ENCODE measurements at places on chromosomes 1 and 21.

DNA sequence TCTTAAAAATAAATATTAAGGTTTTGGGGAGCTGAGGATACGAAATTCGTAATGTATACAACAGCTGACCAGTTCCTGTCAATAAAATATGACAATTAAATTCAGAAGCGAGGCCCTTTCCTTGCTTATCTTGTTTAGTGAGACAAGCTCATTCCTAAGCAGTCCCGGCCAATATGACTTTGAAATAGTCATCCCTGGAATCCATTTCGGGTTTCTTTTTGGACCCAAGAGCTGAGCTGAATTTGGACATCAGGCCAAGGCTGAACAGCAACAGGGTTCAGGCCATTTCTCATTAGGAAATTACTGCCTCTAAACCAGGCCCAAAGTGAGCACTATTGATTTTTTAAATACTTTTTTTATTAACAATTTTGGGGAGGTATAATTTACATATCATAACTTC, 17.3 kb upstream of the FMN2 start:
- no peak for DNase-seq

GRCh38 chr1:98672189-98672588, 10.7 kb downstream of the SNX7 start:
- DNase-seq = no peak

- no peak for DNase-seq
These were observed 88.3 kb downstream of the LRRC40 start for GRCh38 chr1:70117046-70117445.

- no peak for DNase-seq
These were observed 126.0 kb downstream of the NR5A2 start for GRCh38 chr1:200153277-200154055.

DNA sequence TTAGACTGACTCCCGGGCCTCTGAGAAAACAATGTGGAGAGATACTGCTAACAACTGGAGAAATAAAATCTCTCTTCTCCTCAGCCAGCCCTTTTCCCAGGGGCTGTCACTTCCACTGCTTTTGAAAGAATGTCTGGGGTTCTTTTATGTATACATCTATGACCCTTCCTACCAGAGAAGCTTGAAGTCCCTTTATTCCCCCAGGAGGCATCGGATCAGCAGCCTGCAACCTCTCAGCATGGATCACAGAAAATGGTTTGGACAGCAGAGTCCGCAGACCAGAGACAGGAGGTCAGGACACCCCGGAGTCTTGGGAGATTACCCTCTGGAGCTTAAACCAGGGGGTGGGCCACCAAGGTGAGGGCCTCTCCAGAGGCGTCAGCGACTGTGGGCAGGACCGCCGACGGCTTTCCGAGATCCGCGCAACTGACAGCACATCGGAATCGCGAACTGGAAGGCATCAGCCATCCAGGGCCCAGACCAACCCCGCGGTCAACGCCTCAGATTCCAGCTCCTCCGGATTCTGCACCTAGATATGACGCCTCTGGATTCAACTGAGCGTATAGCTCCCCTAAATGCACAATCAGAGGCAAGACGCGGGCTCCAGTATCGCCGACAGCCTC, 1.0 kb downstream of the EPHA10 start:
- DNase-seq = no peak

DNA sequence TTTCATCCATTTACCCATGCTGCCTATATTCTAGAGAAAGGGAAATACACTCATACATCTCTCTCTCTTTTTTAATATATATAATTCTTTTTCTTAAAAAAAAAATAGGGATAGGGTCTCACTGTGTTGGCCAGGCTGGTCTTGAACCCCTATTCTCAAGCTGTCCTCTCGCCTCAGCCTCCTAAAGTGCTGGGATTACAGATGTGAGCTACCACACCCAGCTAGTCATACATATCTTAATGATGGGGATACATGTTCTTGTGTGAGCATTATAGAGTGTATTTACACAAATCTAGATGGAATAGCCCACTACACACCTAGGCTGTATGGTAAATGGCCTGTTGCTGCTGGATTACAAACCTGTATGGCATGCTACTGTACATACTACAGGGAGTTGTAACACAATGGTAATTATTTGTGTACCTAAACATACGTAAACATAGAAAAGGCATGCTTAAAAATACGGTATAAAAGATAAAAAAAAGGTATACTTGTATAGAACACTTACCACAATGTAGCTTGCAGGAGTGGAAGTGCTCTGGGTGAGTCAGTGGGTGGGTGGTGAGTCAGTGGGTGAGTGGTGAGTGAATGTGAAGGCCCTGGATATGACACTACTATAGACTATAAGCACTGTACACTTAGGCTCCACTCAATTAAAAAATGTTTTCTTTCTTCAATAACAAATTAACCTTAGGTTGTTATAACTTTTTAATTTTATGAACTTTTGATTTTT, 72.9 kb downstream of the IVNS1ABP start:
- no peak for DNase-seq

DNA sequence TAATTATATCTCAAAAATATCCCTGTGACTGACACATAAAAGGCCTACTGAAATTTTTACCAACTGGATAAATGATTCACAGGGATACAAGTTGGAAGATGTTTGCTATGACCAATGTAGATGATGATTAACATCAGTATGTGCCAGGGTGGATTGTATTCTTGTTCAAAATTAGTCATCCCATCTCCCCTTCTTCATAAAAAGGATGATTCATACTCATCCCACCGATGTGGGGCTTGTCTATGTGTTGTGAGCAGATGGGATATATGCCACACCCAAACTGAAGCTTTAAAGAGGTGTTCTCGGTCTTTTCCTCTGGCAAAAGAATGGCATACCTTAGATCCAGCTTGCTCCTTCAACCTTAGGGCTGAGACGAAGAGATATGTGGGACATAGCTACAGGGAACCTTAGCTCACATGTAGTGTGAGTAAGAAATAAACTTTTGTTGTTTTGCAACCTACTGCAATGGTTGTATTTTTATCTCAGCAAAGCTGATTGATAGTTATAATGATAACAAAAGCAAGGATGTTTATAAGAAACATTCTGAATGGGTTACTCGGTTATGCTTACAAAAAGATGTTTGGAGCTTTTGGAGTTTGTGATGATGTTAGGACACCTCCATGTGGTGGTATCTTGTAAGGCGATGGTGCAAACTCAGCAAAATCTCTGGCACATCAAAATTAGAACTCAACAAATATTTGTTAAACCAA, 29.4 kb downstream of the SPATA17 start:
- DNase-seq = no peak

DNA sequence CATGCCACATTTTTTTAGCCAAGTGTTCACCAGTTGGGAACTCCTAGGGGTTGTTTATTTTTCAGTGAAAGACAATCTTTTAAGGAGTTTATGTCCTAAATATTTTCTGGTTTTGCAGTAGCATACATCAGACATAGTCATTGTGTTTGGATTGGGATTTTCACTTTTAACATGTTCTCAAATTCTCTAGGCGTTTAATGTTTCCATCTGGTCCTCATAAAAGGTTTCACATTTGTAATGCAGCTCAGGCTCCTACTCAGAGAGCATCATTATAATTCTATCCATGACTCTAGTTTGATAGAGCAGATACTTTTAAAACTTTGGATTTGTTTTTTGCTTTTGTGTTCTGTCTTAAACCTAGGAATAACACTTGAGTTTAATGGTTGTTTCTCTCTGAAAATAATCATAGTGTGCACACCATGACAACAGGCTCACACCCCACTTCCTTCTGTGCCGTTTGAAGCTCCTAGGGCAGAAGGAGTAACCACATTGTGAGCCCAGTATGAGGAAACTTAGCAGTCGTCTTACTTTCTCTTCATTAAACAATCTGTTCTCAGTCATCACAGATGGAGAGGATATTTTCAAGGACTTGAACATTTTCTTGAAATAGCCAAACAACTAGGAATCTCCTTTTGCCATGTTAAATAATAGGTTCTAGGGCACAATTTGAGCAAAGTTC, 219.6 kb downstream of the PDE4B start:
- no peak for DNase-seq

DNA sequence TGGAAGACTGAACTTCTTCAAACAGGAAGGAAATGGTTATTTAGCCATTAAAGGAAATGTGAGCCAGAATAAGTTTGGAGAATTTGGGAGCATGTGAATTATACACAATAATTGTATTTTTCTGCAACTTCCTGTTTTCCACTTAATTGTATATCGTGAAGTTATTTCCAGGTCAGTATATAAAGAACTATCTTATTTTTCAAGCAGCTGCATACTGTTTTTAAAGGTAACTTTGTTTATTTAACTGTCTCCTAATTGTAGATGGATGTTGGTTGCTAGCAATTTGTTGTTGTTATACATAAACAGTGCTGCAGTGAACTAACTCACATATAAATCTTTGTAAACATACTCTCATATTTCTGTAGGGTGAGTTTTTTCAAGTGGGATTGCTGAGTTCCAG, 180.3 kb downstream of the HLX start:
- no peak for DNase-seq

DNA sequence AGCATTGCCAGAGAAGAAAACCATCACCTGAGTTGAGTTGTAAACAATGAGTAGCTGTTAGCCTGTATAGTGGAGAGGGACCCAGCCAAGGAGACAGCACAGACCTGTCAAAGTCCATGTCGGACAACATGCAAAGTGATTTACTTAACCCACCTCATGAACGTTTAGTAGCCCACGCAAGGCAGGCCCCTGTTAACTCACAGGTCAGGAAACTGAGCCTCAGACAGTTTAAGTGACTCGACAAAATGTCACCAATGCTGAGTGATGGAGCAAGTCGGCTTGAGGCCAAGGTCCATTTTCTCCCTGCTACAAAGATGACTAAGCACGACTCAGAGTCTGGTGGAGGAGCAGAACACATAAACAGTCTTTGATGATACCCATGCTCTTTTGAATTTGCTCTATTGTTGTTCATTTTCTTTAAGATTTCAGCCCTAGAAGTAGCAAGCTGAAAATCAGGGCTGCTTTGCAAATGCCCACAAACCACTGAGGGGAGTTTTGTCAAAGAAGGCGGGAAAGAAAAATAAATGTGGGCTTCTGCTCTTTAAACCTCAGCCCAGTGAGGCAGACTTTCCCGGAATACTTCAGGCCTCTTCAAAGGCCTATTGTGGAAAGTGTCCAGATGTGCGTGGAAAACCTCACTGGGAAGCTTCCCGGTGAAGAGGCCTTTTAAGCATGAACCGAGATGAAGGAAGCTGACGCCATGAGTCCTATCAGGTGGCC, 83.8 kb upstream of the HOOK1 start:
- no peak for DNase-seq

GRCh38 chr1:165060285-165060793, 296.2 kb downstream of the LMX1A start:
- no peak for DNase-seq

- no peak for DNase-seq
These were observed 33.3 kb downstream of the ZMYM4 start for GRCh38 chr1:35301674-35302392.

GRCh38 chr21:45241357-45241756, 46.3 kb downstream of the POFUT2 start:
- no peak for DNase-seq

DNA sequence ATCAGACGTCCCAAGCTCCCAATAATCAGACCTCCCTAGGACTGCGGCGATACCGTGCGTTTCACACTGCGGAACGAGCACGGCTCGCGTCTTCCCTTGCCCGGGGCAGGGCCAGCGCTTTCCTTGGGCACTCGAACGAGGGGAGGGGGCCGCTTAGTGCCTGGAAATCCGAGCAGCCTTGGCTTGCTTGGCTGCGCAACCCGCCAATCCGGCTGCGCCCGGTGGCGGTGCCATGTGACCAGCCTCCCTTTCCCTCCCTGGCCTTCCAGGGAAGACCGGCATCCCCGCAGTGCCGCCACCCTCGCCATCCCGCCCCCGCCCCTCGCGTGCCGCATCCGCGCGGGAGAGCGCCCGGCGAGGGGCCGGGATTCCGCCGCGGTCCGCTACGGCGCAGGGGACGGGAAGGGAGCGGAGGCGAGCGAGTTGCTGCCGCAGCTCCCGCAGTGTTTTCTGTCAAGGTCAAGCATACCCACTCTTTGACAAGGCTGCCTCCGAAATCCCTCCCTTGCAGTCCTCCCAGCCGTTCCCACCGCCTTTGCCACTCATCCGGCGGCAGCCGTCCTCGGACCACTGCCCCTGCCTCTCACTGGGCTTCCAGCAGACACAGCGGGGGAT, 8.3 kb upstream of the RNF19B start:
- peak; percentile 29 for DNase-seq

GRCh38 chr1:56284928-56285327, 294.4 kb downstream of the PLPP3 start:
- no peak for DNase-seq

GRCh38 chr1:10242135-10242534, 31.8 kb downstream of the KIF1B start:
- DNase-seq = no peak

- DNase-seq = peak; percentile 24
These were observed 1.4 kb downstream of the MAGI3 start for GRCh38 chr1:113391649-113392271.
